ENCODE measurements at places on chromosomes 5 and 9. TPM values are rescaled to one million over a fixed set of nuclear protein-coding genes. Genes with fewer than 3 reads are reported as not detected.

The LCN10 gene
- total RNA-seq, result 0.71 TPM

The FCN2 gene
- not detected for total RNA-seq

The PCDHGC4 gene
- total RNA-seq, result not detected

The PCDHB9 gene
- total RNA-seq, result not detected

The LAMC3 gene
- 0.40 TPM for total RNA-seq

- no peak for DNase-seq
These were observed 33.5 kb upstream of the EGFL7 start for GRCh38 chr9:136629001-136629878.

DNA sequence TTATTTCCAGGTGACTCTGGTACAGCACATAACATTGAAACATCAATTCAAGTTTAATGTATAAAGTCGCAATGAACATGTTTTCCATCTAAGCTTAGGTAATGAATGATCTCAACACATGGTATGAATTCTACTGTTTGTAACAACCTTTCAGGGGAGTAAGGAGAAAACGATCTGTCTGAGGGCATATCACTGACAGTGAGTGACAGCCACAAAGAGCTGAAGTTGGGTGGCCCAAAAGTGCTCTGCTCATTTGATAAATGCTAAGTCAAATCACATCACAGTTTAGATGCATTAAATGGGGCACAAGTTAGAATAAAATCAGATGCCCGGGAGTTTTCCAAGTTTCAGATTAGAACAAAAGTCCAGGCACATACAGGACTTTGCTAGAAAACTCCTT lies 1.2 kb downstream of the FANCC start:
- DNase-seq, result peak; percentile 11

DNA sequence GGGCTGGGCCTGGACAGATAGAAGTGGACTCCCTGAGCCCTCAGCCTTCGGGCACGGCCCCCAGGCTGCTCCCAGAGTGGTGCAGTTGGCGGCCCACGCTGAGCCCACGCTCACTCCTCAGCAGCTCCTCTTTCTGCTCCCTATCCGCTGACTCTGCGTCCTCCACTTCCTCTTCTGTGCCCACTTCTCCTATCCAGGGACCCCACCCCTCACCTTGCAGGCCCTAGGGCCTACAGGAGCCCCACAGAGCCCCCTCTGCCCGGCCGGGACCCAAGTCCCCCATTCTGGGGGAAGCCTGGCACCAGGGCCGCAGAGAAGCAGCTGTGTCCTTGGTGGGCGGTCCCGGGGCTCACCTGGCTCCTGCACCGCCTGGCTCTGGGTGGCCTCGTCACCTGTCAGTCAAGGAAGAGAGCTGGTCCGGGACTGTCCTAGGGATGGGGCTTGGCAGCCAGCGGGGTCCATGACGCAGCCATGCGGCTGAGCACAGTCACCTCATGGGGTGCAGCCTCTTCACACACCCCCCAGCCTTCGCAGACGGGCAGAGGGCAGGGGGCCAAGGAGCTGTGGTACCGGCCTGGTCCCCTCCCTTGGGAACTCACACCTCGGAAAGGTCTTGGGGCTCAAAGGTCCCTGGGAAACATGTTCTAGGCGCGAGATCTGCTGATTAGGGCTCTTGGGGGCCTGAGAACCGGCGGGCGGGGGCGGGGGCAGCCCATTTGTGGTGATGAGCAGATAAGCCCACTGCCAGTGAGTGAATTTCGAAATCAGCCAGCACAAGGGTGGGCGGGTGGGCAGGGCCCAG lies 5.4 kb upstream of the NRARP start:
- DNase-seq, result no peak

GRCh38 chr9:134425401-134425800 lies 99.1 kb downstream of the RXRA start:
- no peak for DNase-seq

GRCh38 chr5:33439905-33440481 lies 772 bp upstream of the TARS1 start:
- no peak for DNase-seq

The RAB24 gene
- total RNA-seq, result 10.9 TPM

DNA sequence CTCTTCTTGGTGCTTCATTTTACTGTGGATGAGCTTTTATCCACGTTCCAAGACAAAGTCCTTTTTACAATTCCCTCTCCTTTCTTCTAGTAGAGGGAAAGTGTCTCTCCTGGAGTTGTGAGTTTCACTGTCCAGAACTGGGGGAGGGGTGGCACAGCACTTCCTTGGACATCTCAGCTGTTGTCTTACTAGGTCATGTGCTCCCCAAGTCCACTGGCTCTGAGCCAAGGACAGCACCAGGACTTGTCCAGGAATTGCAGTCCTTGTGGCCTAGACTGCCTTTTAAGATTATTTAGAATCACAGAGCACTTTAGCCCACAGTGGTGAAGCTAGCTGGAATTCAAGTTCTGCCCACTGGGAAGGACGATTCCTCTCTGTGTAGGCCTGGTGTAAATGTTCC lies 700.2 kb upstream of the PTPRD start:
- no peak for DNase-seq

The IFNB1 gene
- 2.2 TPM for total RNA-seq

The FAM153A gene
- 38.8 TPM for total RNA-seq

- no peak for DNase-seq
These were observed 14.4 kb upstream of the ARAP3 start for GRCh38 chr5:141696431-141696830.

DNA sequence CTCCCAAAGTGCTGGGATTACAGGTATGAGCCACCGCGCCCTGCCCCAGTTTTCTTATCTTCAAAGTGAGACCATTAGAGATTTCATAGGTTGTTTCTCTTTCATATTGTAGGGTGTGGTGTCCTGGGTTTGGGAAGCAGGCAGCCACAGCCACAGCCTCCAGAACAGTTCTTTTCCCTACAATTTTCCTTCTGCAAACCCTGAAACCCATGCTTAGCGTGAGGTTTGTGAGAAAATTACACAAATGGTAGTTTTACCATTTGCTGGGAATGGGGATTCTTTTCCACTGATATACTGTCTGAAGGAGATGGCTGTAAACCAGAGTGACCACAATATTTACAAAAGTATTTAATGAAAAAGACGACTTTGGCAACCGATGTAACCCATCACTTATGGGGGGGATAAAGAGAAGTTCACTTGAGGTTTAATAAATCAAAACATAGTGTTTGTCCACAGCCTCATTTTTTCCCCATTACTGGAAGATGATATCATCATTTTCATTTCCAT lies 26.7 kb upstream of the ECM2 start:
- DNase-seq, result no peak

GRCh38 chr9:89615661-89616060 lies 10.8 kb downstream of the GADD45G start:
- DNase-seq, result no peak

GRCh38 chr9:136607334-136607919 lies 55.3 kb upstream of the EGFL7 start:
- no peak for DNase-seq

- no peak for DNase-seq
These were observed 50.6 kb downstream of the IRX2 start for GRCh38 chr5:2700876-2701275.

DNA sequence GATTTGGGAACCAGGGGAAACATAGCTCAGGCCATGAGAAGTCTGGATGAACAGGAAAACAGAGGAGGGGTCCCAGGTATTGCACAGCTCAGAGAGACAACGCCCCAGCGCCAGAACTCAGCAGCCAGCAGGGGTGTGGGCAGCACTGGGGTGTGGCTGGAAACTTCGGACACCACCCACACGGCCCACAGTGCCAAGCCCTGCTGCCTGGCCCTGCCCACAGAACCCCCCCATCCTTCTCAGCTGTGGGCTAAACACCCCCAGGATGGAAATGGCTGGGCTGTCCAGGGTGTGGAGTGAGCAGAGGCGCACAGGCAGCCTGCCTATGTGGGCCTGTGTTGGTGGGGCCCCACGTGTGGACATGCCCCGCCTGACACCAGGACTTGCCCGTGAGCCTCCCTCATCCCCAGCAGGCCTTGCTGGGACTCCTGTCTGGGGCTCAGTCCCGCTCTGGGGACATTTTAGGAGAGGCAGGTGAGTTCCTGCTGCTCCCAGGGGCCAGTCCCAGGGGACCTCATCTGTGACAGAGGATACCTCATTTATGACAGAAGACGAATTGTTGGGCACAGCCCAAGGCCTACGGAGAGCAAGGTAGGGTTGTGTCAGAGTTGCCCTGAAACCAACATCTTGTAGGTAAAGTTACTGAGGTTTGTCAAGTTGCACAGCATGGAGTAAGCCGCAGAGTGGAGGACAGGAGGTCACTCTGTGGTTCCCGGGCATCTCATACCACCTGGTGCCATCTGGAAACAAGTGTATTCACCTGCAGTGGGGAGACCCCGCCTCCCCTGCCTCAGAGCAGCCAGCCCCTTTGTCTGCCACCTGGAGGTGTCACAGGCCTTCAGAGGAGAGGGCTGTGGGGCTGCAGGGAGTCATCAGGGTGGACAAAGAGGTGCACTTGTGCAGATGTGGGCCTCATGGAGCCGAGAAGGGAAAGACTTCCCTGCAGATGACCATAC lies 183.2 kb downstream of the AUH start:
- peak; percentile 37 for DNase-seq

- DNase-seq, result no peak
These were observed 254.6 kb downstream of the ASTN2 start for GRCh38 chr9:117160254-117160653.

The RCL1 gene
- 36.4 TPM for total RNA-seq

DNA sequence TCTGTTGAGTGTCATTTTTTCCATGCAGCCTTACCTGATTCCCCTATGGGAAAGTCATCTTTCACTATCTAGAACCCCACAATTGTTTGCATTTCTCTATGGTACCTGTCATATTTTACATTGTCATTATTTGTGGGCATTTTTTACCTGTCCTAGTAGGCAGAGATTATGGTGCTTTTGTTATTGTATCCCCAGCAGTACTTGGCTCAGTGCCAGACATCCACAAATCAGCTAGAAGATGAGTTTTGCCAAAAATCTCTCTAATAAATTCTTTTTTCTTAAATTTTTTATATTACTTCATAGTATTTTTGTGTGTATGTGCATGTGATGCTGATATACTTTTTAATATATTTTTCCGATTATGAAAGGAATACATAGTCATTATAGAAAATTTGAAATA lies 13.2 kb downstream of the GARNL3 start:
- DNase-seq, result no peak

DNA sequence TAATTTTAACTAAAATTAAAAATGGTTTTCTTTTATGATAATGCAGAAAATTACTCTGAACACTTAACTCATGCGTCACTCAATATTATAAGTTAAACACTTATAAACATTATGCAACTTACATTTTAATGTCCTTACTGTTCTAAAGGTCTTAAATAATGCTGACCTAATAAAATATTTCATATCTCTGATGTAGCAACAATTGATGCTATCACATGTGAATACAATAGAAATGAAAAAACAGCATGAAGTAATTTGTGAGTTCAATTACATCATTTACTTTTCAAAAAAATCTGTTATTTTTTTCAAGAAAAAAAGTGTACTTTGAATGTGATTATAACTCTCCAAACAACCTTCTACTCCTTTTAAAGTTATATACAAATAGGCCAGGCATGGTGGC lies 26.4 kb upstream of the REEP5 start:
- DNase-seq, result no peak

GRCh38 chr9:79581794-79582193 lies 10.0 kb downstream of the TLE4 start:
- peak; percentile 38 for DNase-seq

The NUDT12 gene
- 4.7 TPM for total RNA-seq

The LRRC19 gene
- not detected for total RNA-seq

Measured in activated CD4-positive, alpha-beta T cell treated with anti-CD3 and anti-CD28 coated beads for 36 hours (primary cell).